Stimulated activated CD4-positive, alpha-beta T cell treated with anti-CD3 and anti-CD28 coated beads, Interleukin-4, amount 100 ng/mL, for 4 hours (primary cell): ENCODE measurements at places on chromosomes 3 and 15.

- no peak for DNase-seq
Observed at GRCh38 chr15:88637436-88637835, 1.4 kb upstream of the ISG20 start.

DNA sequence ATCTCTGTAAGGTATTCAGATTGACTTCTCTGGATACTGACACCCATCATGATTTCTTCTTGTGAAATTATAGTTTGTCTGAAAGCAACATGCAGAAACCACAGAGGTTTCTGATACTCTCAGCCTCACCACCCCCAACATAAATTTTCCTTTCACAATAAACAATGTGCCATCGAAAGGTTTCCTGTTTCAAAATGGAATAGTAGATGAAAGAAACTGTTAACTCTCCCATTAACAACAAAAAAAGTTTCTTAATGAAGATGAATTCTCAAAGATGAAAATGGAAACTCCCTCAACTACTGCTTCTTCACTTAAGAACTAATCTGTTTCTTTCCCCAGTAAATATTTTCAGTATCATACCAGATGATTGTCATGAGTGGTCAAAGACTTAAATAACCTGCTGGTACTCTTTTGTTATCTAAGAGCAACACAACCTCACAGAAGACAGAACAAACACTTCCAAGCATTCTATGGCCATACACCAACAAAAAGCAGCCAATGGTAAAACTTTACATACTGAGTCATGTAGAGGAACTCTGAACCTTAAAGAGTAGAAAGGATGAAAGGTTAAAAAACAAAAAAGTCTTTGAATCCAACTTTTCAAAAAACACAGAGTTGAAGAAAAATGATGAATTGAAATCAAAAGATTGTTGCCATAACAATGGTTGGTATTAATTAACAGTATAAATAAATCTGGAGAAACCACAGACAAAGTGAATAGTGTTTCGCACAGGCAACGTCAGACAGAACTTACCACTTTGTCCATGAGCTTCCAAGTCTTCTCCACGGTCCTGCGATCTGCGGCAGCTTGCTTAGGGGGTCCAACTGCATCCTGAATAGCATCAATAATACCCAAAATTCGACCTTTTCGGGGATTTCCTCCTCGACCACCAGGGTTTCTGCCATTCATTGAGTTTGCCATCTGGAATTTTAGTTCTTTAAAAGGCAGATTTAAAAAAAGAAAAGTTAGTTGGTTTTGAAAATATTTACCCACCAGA is 1.9 kb downstream of the CBLB start:
- peak; percentile 7 for DNase-seq

DNA sequence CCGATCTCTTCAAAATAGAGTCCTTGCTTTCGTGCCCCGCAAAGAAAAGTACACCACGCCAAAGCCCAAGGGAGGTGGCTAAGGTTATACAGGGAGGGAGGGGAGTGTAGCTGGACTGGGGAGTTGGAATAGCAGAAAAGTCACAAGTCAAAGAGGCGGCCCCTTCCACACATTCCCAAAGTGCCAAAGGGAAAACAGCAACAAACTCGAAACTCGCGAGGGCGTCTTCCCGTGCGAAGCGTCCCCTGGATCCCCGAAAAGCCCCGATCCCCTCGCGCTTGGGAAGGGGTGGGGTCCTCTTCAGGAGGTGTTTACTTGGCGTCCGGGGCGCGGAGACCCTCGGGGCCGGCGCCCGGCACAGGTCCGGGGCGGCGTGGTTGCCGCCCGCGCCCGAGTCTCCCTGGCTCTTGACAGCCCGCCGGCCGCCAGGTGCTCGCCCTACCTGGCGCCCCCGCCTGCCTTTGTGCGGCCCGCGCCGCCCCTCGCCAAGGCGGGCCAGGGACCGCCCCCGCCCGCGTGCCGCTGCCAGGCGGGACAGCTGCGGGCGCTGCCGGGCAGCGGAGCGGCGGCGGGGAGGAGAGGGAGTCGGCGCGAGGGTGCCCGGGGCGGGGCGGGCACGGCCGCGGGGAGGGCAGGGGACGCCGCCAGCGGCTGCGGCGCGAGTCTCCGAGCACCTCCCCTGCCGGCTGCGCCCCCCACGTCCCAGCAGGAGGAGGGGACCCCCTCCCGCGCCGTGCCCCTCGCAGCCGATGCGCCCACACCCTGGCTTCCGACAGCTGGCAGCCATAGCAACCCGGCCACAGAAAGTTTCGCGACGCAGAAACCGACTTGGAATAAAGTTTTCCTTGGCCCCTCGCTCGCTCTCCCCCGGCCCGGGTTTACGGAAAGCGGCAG is 966 bp downstream of the MYO1E start:
- DNase-seq: no peak

DNA sequence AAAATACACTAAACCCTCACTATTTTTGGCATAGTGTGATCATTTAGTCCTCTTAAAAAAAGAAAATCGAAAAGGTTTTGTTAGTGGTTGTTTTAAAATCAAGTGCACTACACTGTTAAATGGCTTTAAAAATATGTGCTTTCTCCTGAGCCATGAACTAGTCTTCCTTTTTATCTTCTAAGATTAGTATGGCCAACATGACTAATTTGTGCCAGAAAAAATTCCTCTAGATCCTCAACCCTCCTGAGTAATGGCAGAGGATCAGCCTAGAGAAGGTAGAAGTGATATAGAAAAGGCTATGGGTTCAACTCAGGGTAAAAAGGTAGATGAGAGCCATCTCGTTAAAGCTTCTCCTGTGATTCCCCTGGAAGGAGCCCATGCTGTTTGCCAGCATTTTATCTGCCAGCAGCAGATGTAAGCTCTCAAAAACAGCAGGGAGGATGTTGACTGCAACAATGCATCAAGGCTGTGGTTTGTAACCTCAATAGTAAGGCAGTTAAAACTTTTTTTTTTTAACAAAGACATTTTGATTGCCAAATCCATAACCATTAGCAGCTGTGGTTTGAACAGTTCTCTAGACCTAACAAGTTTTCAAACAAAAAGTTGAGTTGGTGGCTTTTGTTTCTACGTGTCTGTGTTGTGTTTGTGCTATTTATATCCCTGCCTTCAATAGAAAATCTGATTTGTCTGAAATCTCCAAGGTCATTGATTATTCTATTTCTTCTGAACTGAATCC is 30.2 kb upstream of the ZNF609 start:
- DNase-seq: no peak

GRCh38 chr15:69704229-69704628 is 251.6 kb downstream of the RPLP1 start:
- no peak for DNase-seq

GRCh38 chr3:120909602-120909878 is 1.5 kb downstream of the STXBP5L start:
- no peak for DNase-seq

DNA sequence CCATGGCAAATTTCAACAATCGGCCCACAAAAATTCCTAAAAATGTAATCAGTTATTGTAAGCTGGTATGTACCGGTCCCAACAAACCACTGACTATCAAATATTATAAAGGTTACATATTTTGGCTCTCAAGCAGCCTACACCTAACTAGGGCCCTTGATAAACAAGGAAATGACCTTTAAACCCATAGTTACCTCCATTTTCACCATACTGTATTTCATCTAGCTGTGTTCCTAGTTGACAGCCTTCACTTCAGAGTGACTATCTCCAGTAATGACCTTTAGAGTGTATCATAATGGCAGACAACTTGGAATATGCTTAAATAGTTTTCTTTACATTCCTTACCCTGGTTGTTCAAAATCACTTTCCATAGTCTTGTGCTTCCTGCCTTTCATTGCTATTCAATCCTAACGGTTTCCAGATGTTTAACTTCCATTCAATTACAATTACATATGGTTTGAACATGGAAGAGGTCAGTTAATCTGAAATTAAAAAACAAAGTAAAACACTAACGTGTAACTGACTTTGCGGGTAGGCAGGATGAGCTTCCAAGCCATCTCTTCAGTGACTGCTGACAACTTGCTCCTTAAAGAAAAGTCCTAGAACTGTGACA is 111.9 kb upstream of the TSC22D2 start:
- no peak for DNase-seq

DNA sequence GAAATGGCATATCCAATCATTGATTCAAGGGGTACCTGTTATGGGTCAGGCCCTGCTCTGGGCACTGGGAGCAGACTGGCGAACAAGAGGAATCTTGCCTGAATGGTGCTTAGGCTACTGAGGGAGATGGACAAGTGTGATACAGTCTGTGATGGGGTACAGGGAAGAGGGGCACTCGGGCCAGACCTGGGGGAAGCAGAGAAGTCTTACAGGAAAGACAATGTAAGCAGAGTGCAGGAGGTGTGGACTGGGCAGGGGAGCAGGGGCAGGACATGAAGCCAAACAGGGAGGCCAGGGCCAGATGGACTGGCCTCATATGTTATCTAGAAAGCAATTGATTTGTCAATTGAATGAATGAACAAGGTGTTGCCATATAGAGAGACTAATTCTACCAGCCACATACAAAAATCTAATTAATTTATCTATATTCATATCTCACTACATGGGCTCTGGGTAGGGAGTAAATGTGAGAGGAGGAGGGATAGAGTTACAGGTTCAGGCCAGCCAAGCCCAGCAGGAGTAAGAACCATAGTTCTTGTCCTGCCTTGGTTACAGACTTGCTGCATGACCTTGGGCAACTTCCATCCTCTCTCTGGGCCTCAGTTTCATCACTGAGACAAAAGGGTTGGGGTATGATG is 3.6 kb upstream of the IGDCC4 start:
- DNase-seq: no peak

DNA sequence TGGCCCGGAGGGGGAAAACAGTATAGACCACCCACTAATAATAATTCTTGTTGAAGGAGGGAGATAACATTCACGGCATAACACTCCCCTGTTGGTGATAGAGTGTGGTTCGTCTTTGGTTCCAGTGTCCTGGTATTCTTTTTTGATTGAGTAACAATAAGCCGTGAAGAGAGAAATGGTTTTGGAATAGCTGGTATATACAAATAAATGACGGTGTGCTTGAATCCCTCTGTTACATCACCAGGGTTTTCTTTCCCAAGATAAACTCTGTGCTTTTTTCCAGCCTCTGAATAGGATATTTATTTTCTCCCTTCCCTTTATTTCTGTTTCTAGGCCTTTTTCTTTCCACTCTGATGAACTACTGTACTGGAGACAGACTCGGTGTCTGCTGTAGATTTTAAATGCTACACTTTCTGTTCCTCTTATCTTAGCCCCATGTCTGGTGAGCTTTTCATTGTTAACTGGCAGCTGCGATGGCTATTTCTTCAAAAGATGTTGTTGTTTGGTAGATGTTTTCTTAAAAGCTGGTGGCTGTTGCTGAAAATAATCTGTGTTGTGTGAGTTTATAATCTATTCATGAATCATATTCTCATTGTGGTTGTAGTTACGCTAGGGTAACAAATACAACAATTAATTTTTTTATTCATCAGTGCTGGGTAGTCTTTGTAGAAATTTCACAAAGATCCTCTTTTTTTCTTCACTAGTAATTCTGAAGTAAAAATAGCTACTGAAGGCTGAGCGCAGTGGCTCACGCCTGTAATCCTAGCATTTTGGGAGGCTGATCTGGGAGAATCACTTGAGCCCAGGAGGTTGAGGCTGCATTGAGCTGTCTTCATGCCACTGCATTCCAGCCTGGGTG is 15.5 kb upstream of the SCAANT1 start:
- DNase-seq: no peak

- no peak for DNase-seq
Observed at GRCh38 chr3:40602778-40603385, 78.1 kb downstream of the ZNF621 start.

GRCh38 chr15:79954661-79955060 is 16.3 kb downstream of the BCL2A1 start:
- DNase-seq: no peak

- no peak for DNase-seq
Observed at GRCh38 chr15:87609894-87610293, 646.6 kb downstream of the NTRK3 start.

- no peak for DNase-seq
Observed at GRCh38 chr3:142019794-142020320, 129.5 kb downstream of the TFDP2 start.

DNA sequence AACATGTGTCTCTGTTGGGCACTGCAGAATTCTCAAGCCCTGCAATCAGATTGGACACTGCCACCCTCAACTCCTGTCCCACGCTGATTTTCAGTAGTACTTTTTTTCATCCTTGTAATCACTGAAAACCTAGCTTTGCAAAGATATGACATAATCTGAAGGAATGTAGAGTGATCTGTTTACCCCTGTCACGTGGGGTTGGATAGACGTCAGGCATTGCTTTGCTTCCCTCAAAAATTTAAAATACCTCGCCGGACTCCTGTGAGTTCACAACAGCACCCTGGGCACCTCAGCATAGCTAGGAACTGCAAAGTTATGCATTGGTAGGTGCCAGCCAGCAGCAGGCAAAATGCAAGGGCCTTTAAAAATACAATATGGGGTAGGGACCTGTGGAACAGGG is 71.1 kb upstream of the OXTR start:
- no peak for DNase-seq

DNA sequence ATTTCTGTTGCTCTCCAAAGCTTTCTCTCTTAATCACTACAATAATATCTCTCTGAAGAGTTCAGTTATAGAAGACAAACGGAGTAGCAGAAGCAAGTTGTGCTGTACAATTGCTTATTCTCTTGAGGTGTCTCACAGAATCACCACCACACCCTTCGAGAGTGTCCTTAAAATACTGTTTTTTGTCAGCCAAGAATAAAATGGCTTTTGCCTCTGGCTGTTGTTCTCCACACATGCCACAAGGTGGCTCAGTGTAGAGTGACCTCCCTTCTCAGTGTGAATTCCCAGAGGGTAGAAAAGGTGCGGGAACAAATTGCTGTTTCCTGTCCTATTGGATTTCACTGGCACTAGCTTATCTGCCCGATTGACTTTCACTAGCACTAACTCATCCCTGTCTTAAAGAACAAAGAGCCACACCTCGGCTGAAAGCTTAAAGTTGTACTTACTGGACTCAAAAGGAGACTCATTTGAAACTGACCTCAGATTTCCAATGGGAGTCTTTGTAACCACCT is 134.2 kb upstream of the SATB1 start:
- no peak for DNase-seq

- DNase-seq: no peak
Observed at GRCh38 chr15:66905954-66906353, 159.4 kb upstream of the SMAD3 start.

- no peak for DNase-seq
Observed at GRCh38 chr3:72154391-72155335, 369.7 kb upstream of the PROK2 start.

DNA sequence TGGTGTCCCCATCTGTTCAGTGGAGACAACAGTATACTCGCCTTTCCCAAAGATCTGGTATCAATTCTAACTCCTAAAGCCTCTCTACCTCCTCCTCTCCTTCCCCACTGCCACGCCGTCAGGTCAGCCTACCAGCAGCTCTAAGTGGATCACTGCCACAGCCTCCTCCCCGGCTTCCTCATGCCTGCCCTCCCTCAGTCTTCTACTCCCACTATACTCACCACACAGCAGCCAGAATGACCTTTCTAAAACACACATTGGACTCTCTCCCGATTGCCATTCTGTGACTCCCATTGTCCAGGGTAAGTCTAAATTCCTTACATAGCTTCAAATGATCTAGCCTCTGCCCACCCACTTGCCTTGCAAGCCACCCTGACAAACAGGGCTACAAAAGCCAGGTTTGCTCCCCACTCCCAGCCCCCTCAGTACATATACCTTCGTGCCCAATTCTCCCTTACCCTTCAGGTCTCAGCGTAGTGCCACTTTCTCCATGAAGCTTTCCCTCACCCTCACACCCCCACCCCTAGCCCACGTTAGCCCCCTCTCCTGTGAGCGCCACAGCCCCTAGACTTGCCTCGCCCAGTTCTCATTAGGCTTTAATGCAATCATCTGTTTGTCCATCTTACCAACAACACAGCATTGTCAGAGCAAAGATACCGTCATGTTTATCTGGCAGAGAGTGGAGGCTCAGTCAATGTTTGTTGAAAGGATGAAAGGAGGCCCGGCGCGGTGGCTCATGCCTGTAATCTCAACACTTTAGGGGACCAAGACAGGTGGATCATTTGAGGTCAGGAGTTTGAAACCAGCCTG is 9.5 kb upstream of the SEMA7A start:
- DNase-seq: no peak
